ENCODE measurements at places on chromosomes 5 and 9.

DNA sequence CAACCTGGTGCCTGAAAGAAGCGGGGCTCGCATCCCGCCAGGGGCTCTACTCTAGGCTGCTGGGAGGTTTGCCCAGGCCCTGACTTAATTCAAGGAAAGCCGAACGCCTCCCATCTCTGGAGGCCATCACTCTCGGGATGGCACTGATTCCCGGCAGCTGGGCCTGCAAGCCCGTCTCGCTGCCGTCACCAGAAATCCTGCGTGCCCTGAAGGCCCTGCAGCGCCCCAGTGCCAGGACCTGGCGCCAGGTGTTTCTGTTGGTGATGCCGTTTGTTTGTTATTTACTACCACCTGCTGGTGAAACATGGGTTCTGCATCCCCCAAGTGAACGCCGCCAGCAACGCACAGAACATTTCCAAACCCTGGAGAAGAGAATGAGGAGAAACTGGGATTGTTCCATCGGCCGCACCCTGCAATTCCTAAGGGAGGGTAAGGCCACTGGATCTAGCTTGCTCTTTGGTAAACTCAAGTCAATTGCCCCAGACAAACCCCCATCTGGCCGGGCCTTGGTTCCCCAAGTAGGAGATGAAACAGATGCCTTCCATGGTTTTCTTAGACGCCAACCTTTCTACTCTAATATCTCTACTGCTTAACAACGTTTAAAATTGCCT is 77.9 kb downstream of the AK8 start:
- DNase-seq: peak; percentile 75

- no peak for DNase-seq
These were observed 5.0 kb downstream of the ENTPD8 start for GRCh38 chr9:137435980-137436760.

GRCh38 chr5:122849771-122850170 is 4.4 kb downstream of the SNX24 start:
- DNase-seq: no peak

- DNase-seq: no peak
These were observed 278.0 kb downstream of the ZSWIM6 start for GRCh38 chr5:61609840-61610677.

- no peak for DNase-seq
These were observed 57.3 kb upstream of the C6 start for GRCh38 chr5:41270423-41271251.

DNA sequence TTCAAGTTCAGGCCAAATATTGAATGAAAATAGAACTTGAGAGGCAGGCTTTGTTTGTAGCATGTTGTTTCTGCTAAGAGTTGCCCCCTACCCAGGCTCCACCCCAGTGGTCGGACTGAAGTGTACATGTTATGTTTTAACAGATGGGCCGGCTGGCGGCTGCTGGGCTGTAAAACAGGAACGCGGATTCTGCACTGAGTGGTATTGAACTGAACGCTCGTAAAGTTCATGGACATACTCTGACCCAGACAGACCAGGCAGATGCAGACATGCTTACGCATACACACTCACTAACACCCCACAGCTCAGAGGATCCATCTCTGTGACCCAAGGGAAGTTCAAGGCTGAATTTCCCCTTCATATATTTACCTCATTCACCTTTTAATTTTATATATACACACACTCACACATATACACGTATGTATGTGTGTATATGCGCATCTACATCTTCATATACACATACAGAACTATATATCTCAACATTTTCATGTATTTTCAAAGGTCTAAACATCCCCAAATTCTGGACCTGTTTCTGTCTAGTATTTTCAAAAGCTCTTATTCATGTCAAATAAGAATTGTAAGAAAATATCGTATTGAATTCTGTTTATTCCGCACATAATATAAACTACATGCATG is 1.4 kb downstream of the MARCHF3 start:
- DNase-seq: peak; percentile 13

- DNase-seq: no peak
These were observed 177.3 kb downstream of the RAB3C start for GRCh38 chr5:58760222-58760621.

GRCh38 chr9:81384911-81385310 is 304.4 kb downstream of the TLE1 start:
- DNase-seq: no peak

- no peak for DNase-seq
These were observed 26.9 kb downstream of the PPP3R2 start for GRCh38 chr9:101567725-101568350.

GRCh38 chr5:89816038-89816437 is 593.5 kb downstream of the CETN3 start:
- no peak for DNase-seq

GRCh38 chr9:80231318-80232236 is 659.8 kb downstream of the TLE4 start:
- DNase-seq: no peak

DNA sequence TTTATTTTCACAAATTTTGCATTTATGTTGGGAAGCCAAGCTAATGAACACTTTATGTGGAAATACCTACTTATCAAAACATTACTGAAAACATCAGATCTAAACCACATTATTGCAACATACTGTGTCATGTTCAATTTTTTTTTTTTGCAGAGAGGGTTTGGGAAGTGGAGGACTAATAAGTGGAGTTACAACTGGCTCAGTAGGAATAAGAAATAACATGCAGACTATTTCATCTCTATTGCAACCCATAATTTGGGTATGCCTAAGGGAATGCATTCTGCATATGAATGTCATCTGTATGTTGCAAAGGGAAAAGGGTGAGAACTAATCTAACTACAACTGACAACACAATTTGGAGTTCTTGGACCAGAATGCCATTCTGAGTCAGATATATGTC is 41.8 kb downstream of the APC start:
- DNase-seq: no peak

DNA sequence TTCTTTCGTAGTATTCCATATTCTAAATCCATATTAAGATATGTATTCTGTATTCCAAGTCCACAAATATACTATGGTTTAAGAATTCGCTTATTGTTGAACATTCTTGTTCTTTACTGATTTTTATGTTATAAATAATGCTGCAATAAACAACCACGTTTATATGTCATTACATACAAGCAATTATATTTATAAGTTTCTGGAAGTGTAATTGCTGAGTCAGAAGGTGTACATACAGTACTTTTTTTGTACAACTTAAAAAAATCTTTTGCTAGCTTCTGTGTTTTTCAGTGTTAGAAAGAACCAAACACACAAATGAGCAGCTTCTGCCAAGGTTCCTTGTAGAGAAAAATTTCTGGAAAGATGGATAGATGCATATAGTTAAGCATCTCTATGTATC is 48.6 kb upstream of the TNFAIP8 start:
- DNase-seq: no peak

DNA sequence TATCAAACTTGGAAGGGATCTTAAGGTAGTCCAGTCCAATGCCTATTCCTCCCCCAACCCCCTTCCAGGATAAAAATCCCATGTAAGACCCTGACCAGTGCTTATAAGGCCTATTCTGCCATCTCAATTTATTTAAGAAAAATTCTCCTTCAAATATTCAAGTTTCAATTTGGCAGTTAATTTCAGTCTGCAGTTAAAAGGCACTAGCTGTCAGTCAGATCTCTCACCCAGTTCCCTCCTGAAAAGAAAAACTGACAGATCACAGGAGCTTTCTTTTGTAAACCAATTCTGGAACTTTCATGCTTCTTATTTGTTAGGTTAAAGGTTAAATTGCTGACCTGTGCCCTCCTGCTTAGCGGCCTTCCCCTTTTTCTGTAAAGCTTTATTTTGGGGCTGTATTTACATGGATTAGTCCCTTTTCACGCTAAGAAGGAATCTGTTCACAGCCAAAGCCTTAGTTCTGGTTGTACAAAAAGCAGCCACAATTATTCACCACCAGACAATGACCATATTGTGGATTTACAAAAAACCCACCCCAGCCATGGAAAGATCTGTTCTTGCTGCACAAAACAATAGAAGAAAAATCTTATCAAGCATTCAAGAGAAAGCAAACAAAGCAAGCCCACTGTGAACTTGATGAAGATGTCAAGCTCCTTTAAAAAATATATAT is 68.7 kb downstream of the DENND1A start:
- no peak for DNase-seq

DNA sequence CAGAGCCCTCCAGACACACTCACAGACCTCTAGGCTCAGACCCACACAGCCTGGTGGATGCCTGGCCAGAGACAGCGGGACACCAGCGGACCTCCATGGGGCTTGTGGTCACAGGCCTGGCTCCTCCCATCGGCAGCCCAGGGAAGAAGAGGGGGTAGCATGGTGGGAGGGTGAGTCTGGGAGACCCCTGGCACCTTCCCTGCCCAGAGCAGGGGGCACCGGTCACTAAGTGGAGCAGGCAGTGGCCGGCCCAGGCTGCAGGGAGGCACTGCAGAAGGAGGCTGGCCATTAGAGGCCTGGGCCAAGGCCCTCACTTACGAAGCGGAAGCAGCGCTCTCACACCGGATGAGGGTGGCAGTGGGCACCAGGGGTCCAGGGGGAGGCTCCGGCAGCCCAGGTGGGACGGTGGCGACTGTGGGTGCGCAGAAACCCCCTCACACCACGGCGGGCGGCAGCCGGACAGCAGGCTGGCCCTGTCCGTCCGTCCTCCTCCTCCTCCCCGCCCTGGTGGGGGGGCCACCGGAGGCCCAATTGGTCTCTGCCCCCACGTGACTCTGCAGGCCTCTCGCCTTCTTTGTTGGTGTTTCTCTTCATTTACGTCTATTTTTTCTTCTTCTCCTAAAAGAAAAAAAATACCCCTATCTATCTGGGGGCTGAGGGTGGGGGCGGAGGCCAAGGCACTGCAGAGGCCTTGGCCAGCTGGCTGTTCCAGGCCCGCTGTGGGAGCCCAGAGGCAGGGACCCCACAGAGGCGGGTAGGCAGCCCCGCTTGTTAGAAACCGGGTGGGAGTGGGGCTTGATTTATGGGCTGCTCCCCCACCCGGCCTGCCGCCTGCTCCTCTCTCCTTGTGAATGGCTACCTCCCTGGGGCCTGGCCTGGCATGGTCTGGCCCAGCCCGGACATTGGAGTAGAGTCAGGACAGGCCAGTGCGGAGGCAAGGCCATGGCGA is at the start of gene NR5A1:
TSS of gene NR5A1 (minus strand) at position 469 of the 949 bp plus-strand sequence. CDS start 4,004 bp downstream, outside the sequence.
- no peak for DNase-seq

GRCh38 chr5:166505544-166505943 is 1785.9 kb upstream of the WWC1 start:
- peak; percentile 79 for DNase-seq

DNA sequence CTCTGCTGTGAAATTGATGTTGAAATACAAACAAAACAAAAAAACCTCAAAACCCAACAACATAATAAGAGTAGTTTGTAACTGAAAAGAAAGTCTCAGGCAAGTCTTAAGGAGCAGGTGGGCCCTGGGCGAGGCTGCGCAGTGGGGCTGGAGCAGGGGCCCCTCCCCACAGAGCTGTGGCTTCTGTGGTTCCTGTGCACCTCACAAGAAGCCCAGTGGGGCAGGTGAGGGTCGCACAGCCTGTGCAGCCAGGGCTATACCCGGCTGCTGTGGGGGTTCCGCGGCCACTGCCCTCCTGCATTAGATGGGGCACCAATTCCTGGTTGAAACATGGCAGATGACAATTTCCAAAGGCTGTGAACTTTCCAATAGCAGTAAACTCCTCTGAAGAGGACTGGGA is 75.3 kb downstream of the TRIO start:
- DNase-seq: no peak

DNA sequence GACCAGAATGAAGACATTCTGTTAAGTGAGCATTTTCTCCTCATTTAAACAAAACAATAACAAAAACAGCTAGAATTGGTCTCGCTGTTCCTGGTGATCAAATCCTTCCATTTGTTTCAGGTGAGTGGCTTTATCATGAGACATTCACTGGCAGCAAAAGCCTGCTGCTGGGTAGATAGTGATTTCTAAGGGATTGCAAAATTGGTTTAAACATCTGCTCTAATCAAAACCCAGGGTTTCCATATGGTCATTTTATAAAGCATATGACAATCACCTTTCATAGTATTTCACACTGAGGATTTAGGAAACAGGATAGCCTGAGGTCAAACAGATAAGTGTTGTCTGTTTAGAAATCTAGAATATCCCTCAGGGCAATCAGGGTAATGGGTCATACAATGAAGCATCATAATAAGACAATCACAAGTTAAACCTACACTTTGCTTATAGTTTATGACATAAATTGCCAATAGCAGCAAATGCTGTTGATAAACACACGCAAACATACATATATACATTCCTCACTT is 769.6 kb upstream of the C9orf72 start:
- no peak for DNase-seq

DNA sequence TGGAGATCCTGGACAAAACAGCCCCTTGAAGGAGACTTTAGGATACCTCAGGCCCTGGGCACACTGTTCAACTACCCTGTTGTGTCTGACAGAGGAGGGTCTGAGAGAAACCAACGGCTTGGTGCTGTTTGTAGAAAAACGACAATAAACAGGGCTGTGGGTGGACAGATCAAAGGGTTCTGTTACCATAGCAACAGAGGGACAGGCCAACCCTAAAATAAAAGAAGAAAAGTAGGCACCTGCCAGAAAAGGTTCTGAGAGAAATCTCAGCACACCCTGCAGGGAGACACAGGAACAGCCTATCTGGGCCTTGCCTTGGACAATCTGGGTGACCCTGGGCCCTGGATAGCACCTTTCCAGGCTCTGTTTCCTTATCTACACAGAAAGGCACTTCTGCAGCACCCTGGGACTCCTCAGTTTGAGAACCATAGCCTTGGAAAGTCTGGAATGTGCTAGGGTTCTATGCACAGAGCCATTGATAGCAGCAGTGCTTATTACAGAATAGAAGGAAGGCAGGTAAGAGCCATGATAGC is 104.8 kb upstream of the TBC1D2 start:
- DNase-seq: no peak

Measured in NCI-H1092 (cell line).